ENCODE measurements at places on chromosomes 3 and 15. TPM values are rescaled to one million over a fixed set of nuclear protein-coding genes. Genes with fewer than 3 reads are reported as not detected.

DNA sequence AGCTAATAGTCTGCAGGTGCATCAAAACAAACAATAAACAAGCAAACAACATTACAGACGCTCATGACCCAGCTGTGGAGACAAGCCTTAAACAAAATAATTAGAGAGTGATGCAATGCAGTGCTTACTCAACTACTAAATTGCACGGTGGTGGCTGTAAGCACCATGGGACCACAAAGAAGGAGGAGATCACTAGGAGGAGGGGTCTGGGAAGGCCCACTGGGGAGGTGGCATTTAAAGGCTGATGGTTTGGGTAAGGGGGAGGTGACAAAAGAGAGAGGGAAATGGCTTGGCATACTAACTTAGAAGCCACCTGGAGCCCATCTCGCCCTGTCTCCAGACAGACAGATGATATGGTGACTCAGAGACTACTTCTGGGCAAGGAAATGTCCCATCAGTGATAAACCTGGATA lies 516.7 kb downstream of the FOXP1 start:
- no peak for DNase-seq

- DNase-seq: peak; percentile 79
These were observed 26.5 kb downstream of the KLF13 start for GRCh38 chr15:31352911-31353811.

- DNase-seq: peak; percentile 87
These were observed at the start of gene EEFSEC for GRCh38 chr3:128153156-128154041. EEFSEC (plus strand) TSS chr3:128153481; CDS start chr3:128153508, 27 bp downstream.

The UBA7 gene
- 76.3 TPM for total RNA-seq

The ISLR gene
- 152 TPM for total RNA-seq

DNA sequence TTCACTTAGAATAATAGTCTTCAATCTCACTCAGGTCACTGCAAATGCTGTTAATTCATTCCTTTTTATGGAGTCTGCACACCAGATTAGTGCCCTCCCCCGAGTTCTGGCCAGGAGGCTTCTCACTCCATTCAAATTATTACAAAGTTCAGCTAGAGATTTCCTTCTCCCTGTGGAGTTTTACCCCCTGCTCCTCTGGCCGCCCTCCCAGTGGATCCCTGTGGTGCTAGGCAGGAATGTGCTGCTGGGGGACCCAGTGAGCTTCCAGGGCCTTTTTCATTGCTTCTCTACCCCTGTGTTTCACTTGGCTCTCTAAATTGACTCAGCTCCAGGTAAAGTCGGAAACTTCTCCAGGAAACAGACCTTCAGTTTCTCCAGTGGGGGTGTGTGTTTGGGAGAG lies 42.7 kb upstream of the CD200R1L start:
- no peak for DNase-seq

The GOLGA6L7 gene
- total RNA-seq: not detected

All from ovary (tissue), 10 donors.